BJ (cell line): ENCODE measurements at places on chromosomes 1 and 21.

DNA sequence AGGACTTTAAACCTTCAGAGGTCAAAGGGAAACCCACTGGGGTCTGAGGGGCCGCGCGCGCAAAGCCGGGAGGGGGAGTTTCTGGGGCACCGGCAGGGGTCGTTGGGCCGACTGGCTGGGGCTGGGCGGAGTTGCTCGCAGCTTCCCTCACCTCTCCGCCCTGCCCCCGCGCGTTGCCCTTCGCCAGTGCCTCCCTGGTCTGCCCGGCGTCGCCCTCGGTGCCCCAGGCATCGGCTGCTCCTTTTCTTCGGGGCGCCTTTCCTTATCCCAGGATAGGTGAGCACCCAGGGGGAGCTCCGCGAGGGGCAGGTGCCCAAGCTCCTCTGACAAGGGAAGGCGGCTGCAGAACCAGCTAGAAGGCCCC, 390 bp upstream of the NGF start:
- DNase-seq = no peak

GRCh38 chr1:92784021-92784638, 778 bp downstream of the EVI5 start:
- DNase-seq = no peak

DNA sequence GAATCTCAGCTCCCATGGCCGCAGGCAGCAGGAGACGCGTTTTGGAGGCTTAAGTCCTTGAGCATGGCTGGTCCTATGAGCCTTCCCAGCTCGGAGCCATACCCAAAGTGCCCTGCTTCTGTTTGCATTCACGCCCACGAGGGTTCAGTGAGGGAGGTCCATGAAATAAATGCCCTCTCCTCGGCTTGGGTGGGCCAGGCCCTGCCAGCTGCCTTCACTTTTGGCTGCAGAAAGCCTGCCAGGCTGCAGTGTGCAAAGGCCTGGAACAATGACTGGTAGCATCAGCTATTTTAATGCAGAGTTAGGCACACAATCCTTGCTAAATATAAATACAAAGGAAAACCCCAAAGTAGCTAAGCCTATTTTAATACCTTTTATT, 49.4 kb downstream of the H3-3A start:
- no peak for DNase-seq

GRCh38 chr1:32989160-32990050, 24.8 kb upstream of the RNF19B start:
- DNase-seq = peak; percentile 93

GRCh38 chr21:35314857-35315582, 265.9 kb upstream of the RUNX1 start:
- DNase-seq = no peak

- DNase-seq = no peak
Observed at GRCh38 chr21:14245711-14246110, 29.8 kb downstream of the RBM11 start.

GRCh38 chr1:182709855-182710254, 25.5 kb upstream of the RGS8 start:
- DNase-seq = no peak

GRCh38 chr1:202632241-202632640, 78.0 kb downstream of the SYT2 start:
- no peak for DNase-seq

GRCh38 chr1:150110116-150110515, 39.6 kb upstream of the PLEKHO1 start:
- DNase-seq = no peak

DNA sequence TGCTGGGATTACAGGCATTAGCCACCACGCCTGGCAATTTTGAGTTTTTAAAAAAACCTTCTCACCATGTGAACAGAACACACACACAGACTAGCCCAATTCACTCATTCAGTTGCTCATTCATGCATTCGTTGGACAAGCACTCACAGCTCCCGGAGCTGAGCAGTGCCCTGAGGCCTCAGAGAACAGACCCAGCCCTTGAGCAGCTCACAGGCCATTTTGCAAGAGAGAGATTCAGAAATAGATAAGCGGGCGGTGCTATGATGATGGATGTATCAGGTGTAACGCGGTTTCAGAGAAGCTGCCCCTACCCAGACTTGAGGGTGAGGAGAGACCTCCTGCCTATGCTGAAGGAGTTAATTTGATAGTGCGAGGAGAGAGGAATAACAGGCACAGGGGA, 18.6 kb downstream of the PTAFR start:
- no peak for DNase-seq

GRCh38 chr1:67336783-67337182, 29.1 kb downstream of the IL12RB2 start:
- no peak for DNase-seq

DNA sequence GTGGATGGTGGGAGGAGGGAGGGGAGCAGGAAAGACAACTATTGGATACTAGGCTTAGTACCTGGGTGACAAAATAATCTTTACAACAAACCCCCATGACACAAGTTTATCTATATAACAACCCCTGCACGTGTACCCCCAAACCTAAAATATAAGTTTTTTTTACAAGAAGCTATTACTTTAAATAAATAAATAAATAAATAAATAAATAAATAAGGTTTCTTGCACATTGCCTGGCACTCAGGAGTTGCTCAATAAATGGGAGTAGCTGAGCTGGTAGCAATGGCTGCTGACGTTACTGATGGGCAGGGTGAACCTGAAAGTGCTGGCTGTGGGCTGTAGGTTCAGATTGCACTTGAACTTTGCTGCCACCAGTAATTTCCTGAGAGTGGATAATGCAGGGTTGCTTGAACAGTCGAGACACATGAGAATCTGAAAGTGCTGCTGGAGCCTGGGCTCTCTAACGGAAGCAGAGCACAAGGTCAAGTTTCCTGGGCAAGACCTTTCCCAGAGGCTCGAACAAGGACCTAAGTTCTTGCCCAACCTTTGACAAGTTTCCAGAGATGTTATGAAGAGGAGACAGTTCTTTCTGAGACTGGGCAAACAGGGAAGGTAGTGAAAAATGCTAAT, 14.8 kb upstream of the KCNE2 start:
- no peak for DNase-seq

- DNase-seq = no peak
Observed at GRCh38 chr21:37899146-37899545, 17.1 kb downstream of the KCNJ6 start.

GRCh38 chr1:4119516-4120220, 219.6 kb upstream of the C1orf174 start:
- DNase-seq = no peak
